ENCODE measurements at places on chromosomes 3 and 15.

DNA sequence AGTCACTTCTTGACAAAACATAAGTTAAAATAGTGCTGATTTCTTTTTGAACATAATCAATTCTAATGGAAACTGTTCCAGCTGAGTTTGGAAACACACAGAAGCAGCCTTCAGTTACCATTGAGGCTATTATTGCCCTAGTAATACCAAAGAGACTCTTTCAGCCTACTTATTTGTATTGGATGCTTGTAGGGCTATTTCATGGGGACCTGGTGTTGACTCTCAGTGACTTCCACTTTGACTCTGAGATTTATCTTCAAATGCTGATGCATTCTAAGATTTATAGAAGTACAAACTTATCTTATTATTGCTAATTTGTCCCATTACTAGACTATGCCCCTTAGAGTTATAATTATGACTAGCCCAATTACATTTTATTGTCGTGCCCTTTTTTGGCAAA is 67.4 kb downstream of the CMSS1 start:
- no peaks in the 10 kb centered on the region for H3K36me3 ChIP-seq
- no peak overlapping the region for H3K4me3 ChIP-seq
- H3K27me3 ChIP-seq, result no peaks in the 10 kb centered on the region
- no peaks in the 10 kb centered on the region for H3K4me1 ChIP-seq

DNA sequence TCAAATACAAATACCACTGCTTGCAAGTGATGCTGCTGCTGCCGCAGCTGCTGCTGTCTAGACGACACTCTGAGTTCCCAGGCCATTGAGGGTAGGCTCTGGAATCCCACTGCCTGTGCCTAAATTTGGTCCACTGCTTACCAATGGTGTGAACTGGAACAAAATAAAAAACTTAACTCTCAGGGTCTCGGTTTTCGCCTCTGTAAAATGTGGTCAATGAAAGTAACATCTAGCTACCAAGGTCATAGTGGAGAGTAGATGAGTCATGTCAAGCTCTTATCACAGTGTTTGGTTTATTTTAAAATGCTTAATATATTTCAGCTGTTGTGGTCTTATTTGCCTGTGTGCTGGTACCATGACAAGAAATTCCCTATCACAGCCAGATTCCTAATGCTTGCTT is 299.3 kb downstream of the CLSTN2 start:
- DNase-seq, result no peak
- no peak overlapping the region for H3K27ac ChIP-seq
- no peaks in the 10 kb centered on the region for H3K27me3 ChIP-seq
- no peaks in the 10 kb centered on the region for H3K36me3 ChIP-seq

- no peaks in the 10 kb centered on the region for H3K27me3 ChIP-seq
- H3K4me1 ChIP-seq, result no peaks in the 10 kb centered on the region
- no peaks in the 10 kb centered on the region for H3K36me3 ChIP-seq
- no peak overlapping the region for H3K4me3 ChIP-seq
- H3K27ac ChIP-seq, result no peak overlapping the region
- no peak for DNase-seq
Observed at GRCh38 chr3:170055209-170055608, 17.4 kb downstream of the GPR160 start.

DNA sequence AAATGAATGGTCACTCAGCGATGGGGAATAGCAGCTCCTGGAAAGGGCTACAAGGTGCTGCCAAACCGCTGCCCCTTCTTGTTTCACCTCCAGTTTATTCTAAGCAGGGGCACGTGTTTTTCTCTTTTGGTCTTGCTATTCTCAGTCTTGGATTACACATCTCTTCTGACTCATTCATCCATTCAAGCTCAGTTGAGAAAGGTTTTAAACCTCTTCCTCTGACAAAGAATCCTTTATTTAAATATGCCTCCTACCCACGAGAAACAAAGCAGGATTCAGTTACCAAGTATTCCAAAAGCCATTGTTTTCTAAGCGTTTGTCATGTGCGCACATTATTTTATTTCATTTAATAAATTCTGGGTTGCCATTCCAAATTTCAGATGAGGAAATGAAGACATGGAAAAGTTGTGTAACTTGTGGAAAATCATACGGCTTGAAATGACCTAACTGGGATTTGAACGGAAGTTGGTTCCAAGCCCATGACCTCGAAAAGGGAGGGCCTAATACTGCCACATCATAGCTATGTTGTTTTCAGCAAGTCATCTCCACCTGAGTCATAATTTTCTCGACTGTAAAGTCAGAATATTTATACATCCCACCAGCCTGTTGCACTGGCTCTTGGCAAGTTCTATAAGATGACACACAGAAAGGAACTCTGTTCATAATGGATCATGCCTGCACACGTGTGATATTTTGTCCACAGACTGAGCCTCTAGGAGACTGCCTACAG is 292.0 kb upstream of the SLCO3A1 start:
- H3K27ac ChIP-seq, result no peak overlapping the region
- DNase-seq, result no peak
- no peaks in the 10 kb centered on the region for H3K27me3 ChIP-seq
- H3K4me1 ChIP-seq, result no peaks in the 10 kb centered on the region

DNA sequence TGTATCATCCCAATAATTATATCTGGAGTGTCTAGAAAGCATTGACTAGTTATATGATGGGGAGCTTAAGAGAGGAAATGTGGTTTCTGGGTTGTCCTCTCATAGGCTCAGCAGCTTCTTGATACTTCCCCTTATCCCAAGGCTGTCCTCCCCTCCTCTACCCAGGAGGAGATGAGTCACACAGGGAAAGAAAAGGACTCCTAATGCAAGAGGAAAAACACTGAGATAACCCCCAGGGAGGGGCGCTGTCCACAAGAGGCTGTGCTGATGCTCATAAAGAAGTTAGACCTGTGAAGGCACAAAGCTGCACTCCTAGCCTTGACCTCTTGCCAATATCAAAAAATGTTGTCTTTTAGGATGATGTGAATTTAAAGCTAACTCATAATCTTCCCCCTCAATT is 28.8 kb upstream of the GYG1 start:
- no peaks in the 10 kb centered on the region for H3K27me3 ChIP-seq
- H3K4me3 ChIP-seq, result no peak overlapping the region
- no peaks in the 10 kb centered on the region for H3K36me3 ChIP-seq
- no peaks in the 10 kb centered on the region for H3K4me1 ChIP-seq

- no peaks in the 10 kb centered on the region for H3K27me3 ChIP-seq
- H3K4me1 ChIP-seq, result no peaks in the 10 kb centered on the region
- no peak overlapping the region for H3K27ac ChIP-seq
- no peaks in the 10 kb centered on the region for H3K36me3 ChIP-seq
Observed at GRCh38 chr3:156749244-156749643, 74.9 kb downstream of the TIPARP start.

GRCh38 chr3:151568184-151568583 is 107.3 kb upstream of the IGSF10 start:
- no peaks in the 10 kb centered on the region for H3K36me3 ChIP-seq
- H3K27me3 ChIP-seq, result no peaks in the 10 kb centered on the region
- H3K4me3 ChIP-seq, result no peak overlapping the region
- no peak for DNase-seq
- no peaks in the 10 kb centered on the region for H3K4me1 ChIP-seq

GRCh38 chr15:47769166-47769565 is 51.9 kb downstream of the SEMA6D start:
- no peak overlapping the region for H3K4me3 ChIP-seq
- no peaks in the 10 kb centered on the region for H3K27me3 ChIP-seq
- H3K4me1 ChIP-seq, result no peaks in the 10 kb centered on the region
- no peak for DNase-seq

- no peak overlapping the region for H3K4me3 ChIP-seq
- no peaks in the 10 kb centered on the region for H3K4me1 ChIP-seq
- no peaks in the 10 kb centered on the region for H3K36me3 ChIP-seq
- H3K27me3 ChIP-seq, result no peaks in the 10 kb centered on the region
- DNase-seq, result no peak
Observed at GRCh38 chr3:189632242-189632641, 1.1 kb downstream of the TP63 start.

GRCh38 chr3:59286791-59287531 is 237.1 kb upstream of the CFAP20DC start:
- no peak for DNase-seq
- no peaks in the 10 kb centered on the region for H3K36me3 ChIP-seq
- H3K27ac ChIP-seq, result no peak overlapping the region
- no peak overlapping the region for H3K4me3 ChIP-seq
- no peaks in the 10 kb centered on the region for H3K4me1 ChIP-seq

GRCh38 chr15:36571301-36571700 is 8.1 kb upstream of the CDIN1 start:
- no peaks in the 10 kb centered on the region for H3K4me1 ChIP-seq
- no peaks in the 10 kb centered on the region for H3K36me3 ChIP-seq
- no peak overlapping the region for H3K27ac ChIP-seq
- no peak for DNase-seq
- H3K27me3 ChIP-seq, result no peaks in the 10 kb centered on the region
- no peak overlapping the region for H3K4me3 ChIP-seq

- H3K4me1 ChIP-seq, result no peaks in the 10 kb centered on the region
- H3K36me3 ChIP-seq, result no peaks in the 10 kb centered on the region
- H3K4me3 ChIP-seq, result no peak overlapping the region
- no peaks in the 10 kb centered on the region for H3K27me3 ChIP-seq
- H3K27ac ChIP-seq, result no peak overlapping the region
- DNase-seq, result no peak
Observed at GRCh38 chr3:98972155-98972554, 70.7 kb upstream of the DCBLD2 start.

- DNase-seq, result no peak
- no peak overlapping the region for H3K4me3 ChIP-seq
- H3K27me3 ChIP-seq, result no peaks in the 10 kb centered on the region
- no peak overlapping the region for H3K27ac ChIP-seq
- no peaks in the 10 kb centered on the region for H3K4me1 ChIP-seq
Observed at GRCh38 chr15:82651708-82652107, 4.5 kb upstream of the CPEB1 start.

GRCh38 chr3:8856721-8857120 is 87.3 kb upstream of the OXTR start:
- H3K4me1 ChIP-seq, result no peaks in the 10 kb centered on the region
- H3K27ac ChIP-seq, result no peak overlapping the region
- no peak overlapping the region for H3K4me3 ChIP-seq
- H3K27me3 ChIP-seq, result no peaks in the 10 kb centered on the region

DNA sequence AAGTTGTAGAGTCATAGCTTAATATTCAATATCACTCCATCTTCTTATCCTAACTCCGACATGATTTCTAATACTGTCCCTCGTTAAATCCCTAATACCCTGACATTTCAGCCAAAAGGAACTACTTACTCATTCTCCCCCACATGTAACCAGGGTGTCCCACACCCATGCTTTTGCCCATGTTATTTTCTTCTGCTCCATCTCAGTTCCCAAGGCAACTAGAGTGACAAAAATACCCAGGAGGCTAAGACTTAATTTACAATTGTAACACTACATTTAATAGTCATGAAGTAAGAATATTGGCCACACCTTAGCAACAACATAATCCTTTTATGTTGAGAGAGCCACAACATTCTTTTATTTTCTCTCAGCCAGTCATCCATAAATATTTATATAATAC is 248.5 kb upstream of the TGFBR2 start:
- no peak for DNase-seq
- no peaks in the 10 kb centered on the region for H3K36me3 ChIP-seq
- H3K4me1 ChIP-seq, result no peaks in the 10 kb centered on the region
- H3K27me3 ChIP-seq, result no peaks in the 10 kb centered on the region
- no peak overlapping the region for H3K4me3 ChIP-seq

DNA sequence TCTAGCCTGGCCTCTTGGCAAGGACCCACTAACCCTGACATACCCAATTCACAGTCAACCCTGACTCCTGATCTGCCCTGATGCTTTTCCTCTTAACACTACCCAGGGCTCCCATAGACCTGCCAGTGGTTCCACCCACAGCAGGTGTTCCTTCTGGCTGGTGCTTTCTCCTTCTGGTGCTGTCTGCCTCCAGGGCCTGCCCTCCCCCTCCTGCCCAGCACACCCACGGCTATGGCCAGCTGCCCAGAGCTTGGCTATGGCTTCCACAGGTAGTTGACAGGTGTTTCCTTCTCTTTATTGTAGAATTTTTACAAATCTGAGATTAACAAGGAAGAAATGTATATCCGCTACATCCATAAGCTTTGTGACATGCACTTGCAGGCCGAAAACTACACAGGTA is 46.5 kb upstream of the MANF start:
- no peaks in the 10 kb centered on the region for H3K36me3 ChIP-seq
- no peaks in the 10 kb centered on the region for H3K27me3 ChIP-seq
- no peaks in the 10 kb centered on the region for H3K4me1 ChIP-seq
- no peak overlapping the region for H3K4me3 ChIP-seq

DNA sequence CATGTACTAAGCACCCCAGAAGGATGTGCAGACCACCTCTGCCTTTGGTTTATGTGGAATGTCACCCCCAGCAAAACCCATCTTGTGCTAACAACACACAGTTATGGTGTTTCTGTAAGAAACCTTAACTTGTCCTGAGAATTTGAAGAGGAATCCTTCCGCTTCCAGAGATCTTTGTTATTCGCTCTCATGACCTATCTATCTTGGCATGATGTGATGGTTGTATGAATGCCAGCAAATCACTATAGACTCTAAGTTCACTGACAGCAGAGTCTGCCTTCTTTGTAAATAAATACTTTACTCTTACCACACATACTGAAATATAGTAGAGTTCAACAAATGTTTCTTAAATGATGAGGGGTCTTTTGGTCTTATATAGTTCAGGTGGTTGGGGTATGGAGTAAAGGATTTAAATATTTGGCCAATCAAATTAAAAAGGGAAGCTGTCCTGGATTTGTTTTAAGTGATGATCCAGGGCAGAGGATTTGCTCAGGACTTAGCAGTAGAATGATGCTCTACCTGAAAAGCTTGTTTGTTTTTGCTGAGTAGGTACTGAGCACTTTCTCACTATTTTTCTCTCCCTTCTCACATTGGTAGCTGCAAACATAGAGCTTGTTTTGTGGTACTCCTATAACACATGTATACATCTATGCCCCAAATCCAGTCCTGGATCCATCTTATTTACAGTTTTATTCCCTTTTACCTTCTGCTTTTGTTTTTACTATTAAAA is 27.9 kb upstream of the RTP1 start:
- H3K4me1 ChIP-seq, result peaks cover 16% of the 10 kb centered on the region
- H3K4me3 ChIP-seq, result no peak overlapping the region
- no peak for DNase-seq
- H3K36me3 ChIP-seq, result no peaks in the 10 kb centered on the region

DNA sequence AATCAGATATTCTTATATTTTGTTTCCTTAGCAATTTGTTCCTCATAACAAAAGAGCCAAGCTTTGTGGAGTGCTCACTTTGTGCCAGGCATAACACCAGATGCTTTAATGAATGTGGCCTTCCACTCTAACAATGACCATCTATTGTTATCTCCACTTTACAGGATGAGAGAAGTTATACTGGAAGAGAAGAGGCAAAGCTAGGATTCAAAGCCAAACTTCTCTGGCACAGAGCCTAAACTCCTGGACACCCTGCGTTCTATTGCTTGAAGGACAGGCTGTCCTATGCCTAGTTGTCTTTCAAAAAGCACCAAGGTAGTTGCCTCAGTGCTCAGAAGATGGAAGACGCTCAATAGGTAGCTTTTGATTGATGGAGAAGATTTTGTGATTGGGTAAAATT is 123.2 kb upstream of the FEZF2 start:
- H3K27ac ChIP-seq, result no peak overlapping the region
- H3K4me1 ChIP-seq, result no peaks in the 10 kb centered on the region
- H3K36me3 ChIP-seq, result no peaks in the 10 kb centered on the region
- DNase-seq, result no peak
- H3K27me3 ChIP-seq, result no peaks in the 10 kb centered on the region

GRCh38 chr15:47003568-47003967 is 713.7 kb upstream of the SEMA6D start:
- H3K4me1 ChIP-seq, result no peaks in the 10 kb centered on the region
- no peaks in the 10 kb centered on the region for H3K36me3 ChIP-seq
- H3K4me3 ChIP-seq, result no peak overlapping the region
- no peak for DNase-seq
- H3K27ac ChIP-seq, result no peak overlapping the region
